ENCODE measurements at places on chromosomes 6 and 20.

DNA sequence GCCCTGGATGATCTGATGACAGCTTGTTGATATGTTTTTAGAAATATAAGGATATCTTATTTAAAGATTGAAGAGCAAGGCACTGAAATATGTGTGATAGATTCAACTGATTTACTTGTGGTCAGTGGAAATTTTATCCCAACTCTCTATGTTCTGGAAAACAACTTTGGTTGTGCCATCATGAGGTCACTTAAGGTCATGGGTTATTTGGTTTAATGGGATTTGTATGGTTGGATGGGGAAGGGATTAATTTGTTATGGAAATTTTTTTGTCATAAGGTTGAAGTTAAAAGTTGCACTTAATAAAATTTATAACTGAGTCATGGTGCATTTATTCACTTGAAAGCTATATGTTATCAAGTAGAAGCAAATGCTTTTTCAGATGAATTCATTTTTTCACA lies 214.3 kb upstream of the LAMP5 start:
- no peak for DNase-seq

- DNase-seq = no peak
Observed at GRCh38 chr6:113744861-113745260, 112.3 kb upstream of the MARCKS start.

DNA sequence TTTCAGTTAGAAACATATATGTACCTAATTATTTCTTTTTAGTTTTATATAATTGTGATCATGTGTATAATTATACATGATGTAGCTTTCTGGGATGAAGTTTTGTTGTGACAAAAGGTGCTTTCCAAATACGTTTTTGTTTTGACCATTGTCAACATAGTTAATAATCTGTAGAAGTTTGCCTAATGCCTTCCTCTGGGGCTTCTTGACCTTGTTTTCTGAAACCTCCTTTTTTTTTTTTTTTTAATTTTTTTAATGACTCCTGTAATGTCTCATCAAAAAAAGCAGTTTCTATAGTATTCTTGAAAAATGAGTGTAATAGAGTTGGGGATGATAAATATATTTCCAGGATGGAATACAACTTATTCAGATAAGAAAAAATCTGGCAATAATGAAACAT lies 434.7 kb upstream of the SOX4 start:
- DNase-seq = no peak

- peak; percentile 72 for DNase-seq
Observed at GRCh38 chr6:26327450-26328264, 37.3 kb upstream of the BTN3A2 start.

- DNase-seq = no peak
Observed at GRCh38 chr6:45109551-45109950, 218.6 kb upstream of the RUNX2 start.

GRCh38 chr6:25793970-25794369 lies 37.9 kb downstream of the SLC17A1 start:
- DNase-seq = no peak

DNA sequence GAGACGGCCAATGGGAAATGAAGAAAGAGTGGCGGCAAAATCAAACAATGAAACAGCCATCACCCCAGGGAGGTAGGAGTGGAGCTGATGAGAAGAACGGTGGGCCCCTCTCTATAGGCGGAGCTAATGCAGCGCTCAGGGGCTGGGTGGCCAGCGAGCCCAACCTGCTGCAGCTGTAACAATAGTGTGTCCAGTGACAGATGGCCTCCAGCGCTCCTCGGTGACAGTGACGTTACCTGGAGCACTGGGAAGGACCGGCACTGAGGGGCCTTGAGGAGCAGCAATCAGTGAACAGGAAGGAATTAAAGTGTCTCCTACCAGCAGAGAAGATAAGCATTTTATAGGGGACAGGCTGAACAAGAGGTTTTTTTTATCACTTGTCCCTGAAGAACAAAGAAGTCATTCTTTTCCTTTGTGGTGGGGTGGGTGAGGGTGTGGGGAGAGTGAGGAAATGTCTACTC lies 81.6 kb downstream of the FOXA2 start:
- DNase-seq = no peak

GRCh38 chr6:5541751-5542432 lies 280.6 kb downstream of the FARS2 start:
- DNase-seq = no peak

DNA sequence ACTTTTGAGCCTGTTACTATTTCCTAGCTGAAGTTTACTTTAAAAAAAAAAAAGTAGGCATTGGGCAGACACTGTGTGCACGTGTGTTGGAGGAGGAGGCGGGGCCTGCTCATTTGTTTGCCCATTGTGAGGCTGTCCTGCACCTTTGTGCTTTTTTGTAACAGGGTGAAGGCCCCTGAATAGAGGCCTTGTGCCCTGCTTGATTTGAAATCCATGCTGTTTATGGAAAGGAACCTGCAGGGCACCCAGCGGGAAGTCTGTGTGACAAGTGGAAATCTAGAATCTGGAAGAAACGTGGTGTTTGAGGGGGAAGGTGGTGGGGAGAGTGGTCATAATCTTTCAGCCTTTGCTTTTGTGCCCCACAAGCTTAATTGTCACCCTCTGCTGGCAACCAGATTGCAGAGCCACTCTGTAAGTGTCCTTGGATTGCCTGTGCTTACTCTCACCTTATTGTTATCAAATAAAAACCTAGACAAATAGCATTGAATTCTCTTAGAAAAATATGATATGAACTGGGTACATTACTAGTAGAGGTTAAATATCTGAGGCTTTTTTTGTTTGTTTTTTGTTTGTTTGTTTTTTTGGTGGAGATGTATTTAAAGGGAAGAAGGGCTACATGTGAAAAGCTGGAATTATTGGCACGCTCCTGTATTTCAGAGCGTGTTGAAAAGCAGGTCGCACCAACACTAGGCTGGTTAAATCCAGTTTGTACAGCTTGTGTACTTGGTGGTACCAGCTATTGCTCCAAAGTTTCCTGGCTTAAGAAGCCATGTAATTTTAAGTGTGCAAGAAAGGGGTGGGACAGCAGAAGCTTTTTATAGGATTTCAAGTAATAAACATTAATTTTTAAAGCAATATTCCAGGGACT lies 156.3 kb downstream of the ARID1B start:
- DNase-seq = no peak

- DNase-seq = no peak
Observed at GRCh38 chr6:90214461-90214860, 82.2 kb downstream of the BACH2 start.

- DNase-seq = no peak
Observed at GRCh38 chr20:46959081-46959692, 64.5 kb downstream of the EYA2 start.

- DNase-seq = no peak
Observed at GRCh38 chr6:148885136-148885865, 138.5 kb downstream of the UST start.

DNA sequence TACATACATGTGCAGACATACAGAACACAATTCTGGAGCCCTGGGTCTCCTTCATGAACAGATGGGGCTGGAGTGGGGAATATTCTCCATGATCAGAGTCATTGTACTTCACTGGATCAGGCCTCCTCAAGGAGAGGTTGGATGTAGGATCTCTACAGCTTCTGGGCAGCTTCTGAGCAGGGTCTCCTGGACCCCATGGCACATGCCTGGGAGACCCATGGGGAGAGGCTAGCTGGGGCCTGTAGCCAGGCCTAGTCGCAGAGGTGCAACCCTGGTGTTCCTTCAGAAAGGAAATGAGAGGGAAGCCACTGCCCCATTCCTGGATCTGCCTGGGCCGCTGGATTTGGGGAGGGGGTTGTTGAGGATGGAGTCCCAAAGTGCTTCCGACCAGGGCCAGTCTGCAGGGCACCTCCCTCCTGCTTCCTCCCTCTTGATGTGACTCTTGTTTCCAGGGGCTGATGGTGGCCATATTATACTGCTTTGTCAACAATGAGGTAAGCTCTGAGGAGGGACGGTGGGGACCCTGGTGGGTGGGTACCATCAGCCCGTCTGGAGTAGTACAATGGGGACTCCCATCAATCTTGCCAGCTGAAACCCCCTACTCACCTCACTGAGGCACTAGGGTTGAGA lies 31.8 kb downstream of the GLP1R start:
- no peak for DNase-seq

Measured in stimulated activated CD4-positive, alpha-beta T cell treated with anti-CD3 and anti-CD28 coated beads, Interleukin-2, amount 100 ng/mL, for 24 hours (primary cell).